ENCODE measurements at places on chromosomes 16 and 17. TPM values are rescaled to one million over a fixed set of nuclear protein-coding genes. Genes with fewer than 3 reads are reported as not detected.

USP43 gene
- 0.07 TPM for total RNA-seq

KRTAP3-1 gene
- total RNA-seq = not detected

DYNLL2 gene
- 25.2 TPM for total RNA-seq

GRCh38 chr16:23469814-23470213 is 16.8 kb upstream of the COG7 start:
- H3K27ac ChIP-seq = no peak overlapping the region
- H3K4me1 ChIP-seq = no peaks in the 10 kb centered on the region
- no peak overlapping the region for H3K4me3 ChIP-seq
- peaks cover 83% of the 10 kb centered on the region for H3K36me3 ChIP-seq

DNA sequence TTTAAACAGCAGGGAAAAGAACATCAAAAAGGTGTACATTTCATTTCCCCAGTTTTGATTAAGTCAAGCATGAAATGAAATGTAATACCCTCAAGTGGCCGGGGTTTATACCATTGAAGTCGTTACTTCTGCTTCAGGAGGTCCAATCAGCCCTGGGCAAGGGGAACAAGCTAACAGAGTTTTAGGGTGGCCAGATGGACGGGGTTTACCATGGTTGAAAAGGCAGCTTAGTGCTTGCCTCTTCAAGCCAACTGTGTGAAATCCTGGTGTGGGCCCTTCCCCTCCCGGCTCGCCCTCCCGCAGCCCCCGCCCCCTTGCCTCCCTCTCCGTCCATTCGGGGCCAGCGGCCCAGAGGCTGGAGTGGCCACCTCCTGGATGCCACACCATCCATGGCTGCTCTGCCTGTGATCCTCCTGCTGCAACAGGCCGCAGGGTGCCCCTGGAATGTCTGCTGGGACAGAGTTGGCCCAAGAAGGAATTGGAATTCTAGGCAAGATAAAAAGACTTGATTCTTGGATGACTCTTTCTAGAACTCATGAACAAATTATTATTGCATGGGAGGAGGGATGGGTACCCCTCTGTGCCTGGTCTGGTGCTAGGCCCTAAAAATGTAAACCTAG is 296.2 kb upstream of the IRX3 start:
- H3K36me3 ChIP-seq = no peaks in the 10 kb centered on the region
- no peaks in the 10 kb centered on the region for H3K4me1 ChIP-seq
- H3K27me3 ChIP-seq = no peaks in the 10 kb centered on the region
- DNase-seq = no peak
- no peak overlapping the region for H3K27ac ChIP-seq

DNA sequence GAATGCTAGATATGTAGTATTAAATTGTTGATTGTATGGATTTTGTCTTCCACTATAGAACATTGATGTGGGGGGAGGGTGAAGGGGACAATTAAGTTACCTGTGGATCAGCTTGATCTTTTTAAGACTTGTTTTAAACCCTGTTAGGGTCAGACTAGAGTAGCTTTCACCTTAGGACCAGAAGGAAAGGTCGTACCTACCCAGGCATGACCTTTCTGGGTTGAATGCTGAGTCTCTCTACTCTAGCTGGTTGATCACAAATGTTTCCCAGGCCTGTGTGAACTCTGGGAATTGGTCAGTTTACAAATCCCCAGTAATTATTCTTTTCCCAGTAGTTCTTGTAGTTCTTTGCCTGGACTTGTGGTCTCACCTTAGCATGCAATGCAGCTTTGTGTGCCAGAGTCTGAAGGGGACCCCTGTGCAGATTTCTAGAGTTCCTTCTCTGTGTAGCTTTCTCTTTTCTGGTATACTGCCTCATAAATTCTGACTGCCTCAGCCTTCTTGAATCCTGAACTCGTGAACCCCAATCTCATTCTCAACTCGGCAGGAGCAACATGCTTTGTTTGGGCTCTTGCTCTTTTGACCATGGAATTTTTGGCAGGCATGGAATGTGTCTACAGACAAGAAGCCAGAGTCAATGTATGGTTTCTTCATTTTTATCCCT is 54.1 kb downstream of the VMP1 start:
- H3K36me3 ChIP-seq = peaks cover 10% of the 10 kb centered on the region
- no peak for DNase-seq
- no peaks in the 10 kb centered on the region for H3K27me3 ChIP-seq
- H3K27ac ChIP-seq = no peak overlapping the region

Measured in B cell (primary cell).